ENCODE measurements at places on chromosomes 3 and 15.

GRCh38 chr3:44323341-44323955 lies 15.1 kb upstream of the TCAIM start:
- DNase-seq: peak; percentile 23

- DNase-seq: no peak
Observed at GRCh38 chr3:4739289-4740236, 239.7 kb upstream of the BHLHE40 start.

DNA sequence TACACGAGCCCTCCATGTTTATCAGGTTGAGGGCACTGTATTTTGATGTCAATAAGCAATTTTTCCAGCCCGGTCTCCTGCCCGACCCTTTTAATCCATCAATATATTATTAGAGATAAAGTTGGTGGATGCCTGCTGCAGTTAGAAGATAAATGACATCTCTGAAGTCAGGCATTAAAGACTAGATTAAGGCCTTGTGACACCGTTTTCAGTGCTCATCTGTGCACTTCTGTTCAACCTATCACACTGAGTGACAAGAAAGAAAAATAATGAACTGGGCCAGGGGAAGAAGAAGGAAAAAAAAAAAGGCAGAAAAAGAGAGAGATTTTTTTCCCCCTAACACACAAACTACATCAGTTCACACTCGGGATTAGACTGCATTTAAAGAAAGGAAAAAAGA lies 371.8 kb downstream of the IL20RB start:
- DNase-seq: no peak

GRCh38 chr15:100764778-100765466 lies 114.7 kb upstream of the ALDH1A3 start:
- peak; percentile 100 for DNase-seq

GRCh38 chr3:52026041-52026440 lies 30.3 kb downstream of the DUSP7 start:
- DNase-seq: no peak

- DNase-seq: no peak
Observed at GRCh38 chr3:61464518-61465140, 96.7 kb upstream of the PTPRG start.

DNA sequence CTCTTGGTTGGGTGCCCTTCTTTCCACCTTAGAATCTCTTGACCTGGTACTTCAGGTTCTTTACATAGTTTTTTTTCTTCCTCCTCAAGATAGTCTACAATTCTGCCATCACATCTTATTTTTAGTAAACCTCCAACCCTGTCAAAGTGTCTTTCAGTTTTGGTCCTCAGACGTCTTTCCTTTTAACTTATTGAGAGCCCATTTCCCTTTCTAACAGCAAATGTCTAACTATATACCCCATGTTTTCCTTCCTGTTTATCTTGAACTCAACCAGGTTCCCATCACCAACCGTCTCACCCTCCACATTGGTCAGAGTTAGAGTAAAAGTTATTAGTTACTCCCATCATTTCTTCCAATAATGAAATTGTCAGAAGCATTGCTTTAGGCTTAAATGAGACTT lies 10.4 kb downstream of the KBTBD12 start:
- DNase-seq: no peak

- DNase-seq: peak; percentile 34
Observed at GRCh38 chr3:95721938-95722337, 1092.5 kb upstream of the EPHA6 start.

- DNase-seq: no peak
Observed at GRCh38 chr15:65411465-65412071, 11.2 kb downstream of the IGDCC4 start.

DNA sequence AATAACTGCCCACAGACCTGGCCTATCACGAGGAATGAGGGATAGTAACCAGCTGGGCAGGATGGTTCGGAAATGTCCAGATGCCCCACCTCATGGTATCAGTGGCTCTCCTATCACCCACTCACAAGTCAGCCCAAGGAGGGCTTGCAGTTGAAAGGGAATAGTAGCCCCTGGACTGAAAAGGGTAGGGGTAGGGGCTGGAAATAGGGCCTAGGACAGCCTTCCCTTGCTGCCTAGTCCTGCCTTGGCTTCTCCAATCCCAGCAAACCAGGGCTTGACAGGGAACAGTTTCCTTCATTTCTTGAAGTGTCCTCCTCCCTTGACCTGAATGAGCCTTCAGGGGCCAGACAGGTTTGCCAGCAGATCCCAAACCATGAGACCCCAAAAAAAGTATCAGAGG lies 1.2 kb upstream of the CACNA2D2 start:
- no peak for DNase-seq

- DNase-seq: peak; percentile 97
Observed at GRCh38 chr3:142578329-142579223, at the start of gene ATR. Gene ATR, minus strand, starts transcription at chr3:142578733. Its CDS starts 29 bp downstream, at chr3:142578704.

- DNase-seq: peak; percentile 66
Observed at GRCh38 chr15:63483521-63484371, 20.6 kb upstream of the USP3 start.

GRCh38 chr3:42693530-42693930 lies 8.2 kb downstream of the KLHL40 start:
- DNase-seq: no peak

All from NCI-H226 (cell line).